ENCODE measurements at places on chromosomes 3 and 15. TPM values are rescaled to one million over a fixed set of nuclear protein-coding genes. Genes with fewer than 3 reads are reported as not detected.

CCR8 gene
- 1.2 TPM for total RNA-seq

- no peak overlapping the region for H3K27ac ChIP-seq
- no peak overlapping the region for H3K4me3 ChIP-seq
- no peak for DNase-seq
- H3K4me1 ChIP-seq = peaks cover 15% of the 10 kb centered on the region
- peaks cover 1% of the 10 kb centered on the region for H3K27me3 ChIP-seq
Observed at GRCh38 chr15:81011593-81011992, 10.9 kb downstream of the TLNRD1 start.

ATOSA gene
- 65.1 TPM for total RNA-seq

GRCh38 chr3:135771760-135772159, 193.8 kb upstream of the PPP2R3A start:
- H3K4me3 ChIP-seq = no peak overlapping the region
- no peaks in the 10 kb centered on the region for H3K4me1 ChIP-seq
- H3K27ac ChIP-seq = no peak overlapping the region
- H3K36me3 ChIP-seq = no peaks in the 10 kb centered on the region
- DNase-seq = no peak
- H3K27me3 ChIP-seq = no peaks in the 10 kb centered on the region

DNA sequence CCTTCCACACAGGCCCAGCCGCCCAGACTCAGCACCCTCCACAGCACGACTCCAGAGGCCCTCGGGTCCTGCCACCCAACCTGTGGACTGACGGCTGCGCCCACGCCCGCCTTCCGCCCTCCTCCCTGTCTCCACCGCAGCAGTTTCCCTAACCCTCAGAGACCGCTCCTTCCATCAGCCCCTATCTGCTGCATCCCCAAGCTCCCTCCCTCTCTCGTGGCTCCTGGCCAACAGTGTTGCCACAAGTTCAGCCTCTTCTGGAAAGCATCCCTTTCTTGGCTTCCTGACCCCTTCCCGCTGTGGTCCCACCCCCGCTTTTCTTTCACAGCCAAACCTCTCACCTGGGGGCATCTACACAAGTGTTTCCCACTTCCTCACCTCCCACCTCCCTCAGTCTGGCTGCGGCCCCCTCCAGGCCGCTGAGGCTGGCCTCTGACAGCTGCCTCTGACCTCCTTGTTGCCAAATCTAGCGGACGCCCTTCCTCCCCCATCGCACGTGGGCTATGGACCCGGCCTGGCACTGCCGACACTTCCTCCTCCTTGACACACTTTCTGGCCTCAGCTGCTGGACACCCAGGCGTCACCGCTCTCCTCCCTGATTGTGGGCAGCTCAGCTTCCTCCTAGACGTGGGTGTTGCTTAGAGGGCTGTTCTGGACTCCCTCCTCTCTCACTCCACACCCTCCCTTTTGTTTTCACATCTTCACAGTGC, 168.8 kb upstream of the TLE3 start:
- peaks cover 33% of the 10 kb centered on the region for H3K4me1 ChIP-seq

VPS13C gene
- 87.9 TPM for total RNA-seq

DNA sequence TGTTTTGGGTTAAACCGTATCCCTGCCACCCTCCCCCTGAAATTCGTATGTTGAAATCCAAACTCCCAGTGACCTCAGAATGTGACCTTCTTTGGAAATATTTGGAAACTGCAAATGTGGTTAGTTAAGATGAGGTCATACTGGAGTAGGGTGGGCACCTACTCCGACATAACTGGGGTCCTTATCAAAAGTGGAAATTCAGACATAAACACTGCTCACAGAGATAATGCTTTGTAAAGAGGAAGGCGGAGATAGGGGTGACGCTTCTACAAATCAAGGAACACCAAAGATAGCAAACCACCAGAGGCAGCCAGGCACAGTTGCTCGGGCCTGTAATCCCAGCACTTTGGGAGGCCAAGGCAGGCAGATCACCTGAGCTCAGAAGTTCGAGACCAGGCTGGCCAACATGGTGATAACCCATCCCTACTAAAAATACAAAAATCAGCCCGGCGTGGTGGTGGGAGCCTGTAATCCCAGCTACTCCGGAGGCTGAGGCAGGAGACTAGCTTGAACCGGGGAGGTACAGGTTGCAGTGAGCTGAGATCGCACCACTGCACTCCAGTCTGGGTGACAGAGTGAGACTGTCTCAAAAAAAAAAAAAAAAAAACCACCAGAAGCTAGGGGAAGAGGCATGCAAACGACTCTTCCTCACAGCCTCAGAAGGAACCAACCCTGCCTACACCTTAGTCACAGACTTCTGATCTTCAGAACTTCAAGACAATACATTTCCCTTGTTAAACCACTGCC, 51.1 kb upstream of the CHD2 start:
- peak overlapping the region; percentile 89 for H3K27ac ChIP-seq
- DNase-seq = peak; percentile 47
- H3K27me3 ChIP-seq = no peaks in the 10 kb centered on the region
- peak overlapping the region; percentile 51 for H3K4me3 ChIP-seq
- peaks cover 37% of the 10 kb centered on the region for H3K4me1 ChIP-seq

DNA sequence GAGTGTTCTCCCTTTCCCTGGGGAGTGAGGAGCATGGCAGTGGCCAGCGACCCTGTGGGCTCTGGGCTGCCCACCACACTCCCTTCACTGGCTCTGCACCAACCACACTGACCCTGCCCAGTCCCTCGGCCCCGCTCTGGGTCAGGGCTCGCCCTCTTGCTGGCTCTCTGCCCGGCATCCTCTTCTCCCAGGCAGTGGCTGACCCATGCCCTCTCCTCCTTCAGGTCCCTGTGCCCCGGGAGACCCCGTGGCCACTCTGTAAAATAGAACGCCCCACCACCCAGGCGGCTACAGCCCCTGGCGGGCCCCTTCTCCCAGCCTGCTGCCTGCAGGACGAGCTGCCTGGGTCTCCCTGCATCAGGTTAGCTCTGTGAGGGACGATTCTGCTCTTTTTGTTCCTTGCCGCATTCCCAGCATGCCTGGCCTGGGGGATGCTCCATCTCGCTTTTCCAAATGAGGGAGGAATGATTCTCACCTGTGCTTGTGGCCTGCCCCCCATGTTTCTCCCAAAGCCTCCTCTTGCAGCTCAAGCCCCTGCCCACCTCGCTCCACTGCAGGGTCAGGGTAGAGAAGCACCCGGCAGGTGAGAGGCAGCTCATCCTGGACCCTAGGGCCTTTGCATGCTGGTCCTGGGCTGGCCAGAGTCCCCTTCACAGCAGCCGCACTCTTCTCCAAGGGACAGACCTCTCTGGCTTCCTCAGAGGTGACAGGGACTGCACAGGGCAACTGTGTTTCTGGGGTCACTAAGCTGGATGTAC, 14.5 kb upstream of the CFAP100 start:
- H3K4me3 ChIP-seq = no peak overlapping the region
- H3K4me1 ChIP-seq = no peaks in the 10 kb centered on the region
- DNase-seq = no peak
- no peak overlapping the region for H3K27ac ChIP-seq
- H3K36me3 ChIP-seq = no peaks in the 10 kb centered on the region

GRCh38 chr15:50250760-50251394, 14.6 kb downstream of the HDC start:
- H3K4me1 ChIP-seq = peaks cover 43% of the 10 kb centered on the region
- no peak for DNase-seq
- no peaks in the 10 kb centered on the region for H3K27me3 ChIP-seq
- H3K4me3 ChIP-seq = no peak overlapping the region
- peaks cover 7% of the 10 kb centered on the region for H3K36me3 ChIP-seq

RAD54L2 gene
- total RNA-seq = 32.7 TPM

GRCh38 chr3:25663869-25664811, 567 bp downstream of the TOP2B start:
- H3K27ac ChIP-seq = peak overlapping the region; percentile 98
- H3K4me1 ChIP-seq = peaks cover 33% of the 10 kb centered on the region
- peaks cover 8% of the 10 kb centered on the region for H3K36me3 ChIP-seq
- peak; percentile 79 for DNase-seq

DNA sequence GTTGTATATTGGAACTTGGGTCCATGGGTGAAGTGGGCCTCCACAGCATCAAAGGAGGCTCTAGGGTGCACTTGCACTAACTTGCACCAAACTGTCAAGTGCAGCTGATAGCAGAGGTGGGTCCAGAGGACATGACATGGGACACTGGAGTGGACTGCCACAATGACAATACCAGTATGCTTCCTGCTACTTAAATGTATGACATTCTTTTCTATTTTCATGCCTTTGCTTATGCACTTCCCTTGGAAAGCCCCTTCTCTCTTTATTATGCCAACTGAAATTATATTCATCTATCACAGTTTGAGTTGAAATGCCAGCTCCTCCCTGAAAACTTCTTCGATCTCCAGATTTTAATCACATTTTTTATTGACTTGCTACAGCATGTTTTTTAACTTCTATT, 101.8 kb downstream of the CFAP20DC start:
- H3K36me3 ChIP-seq = no peaks in the 10 kb centered on the region
- H3K4me3 ChIP-seq = no peak overlapping the region
- no peak overlapping the region for H3K27ac ChIP-seq
- no peak for DNase-seq

DNA sequence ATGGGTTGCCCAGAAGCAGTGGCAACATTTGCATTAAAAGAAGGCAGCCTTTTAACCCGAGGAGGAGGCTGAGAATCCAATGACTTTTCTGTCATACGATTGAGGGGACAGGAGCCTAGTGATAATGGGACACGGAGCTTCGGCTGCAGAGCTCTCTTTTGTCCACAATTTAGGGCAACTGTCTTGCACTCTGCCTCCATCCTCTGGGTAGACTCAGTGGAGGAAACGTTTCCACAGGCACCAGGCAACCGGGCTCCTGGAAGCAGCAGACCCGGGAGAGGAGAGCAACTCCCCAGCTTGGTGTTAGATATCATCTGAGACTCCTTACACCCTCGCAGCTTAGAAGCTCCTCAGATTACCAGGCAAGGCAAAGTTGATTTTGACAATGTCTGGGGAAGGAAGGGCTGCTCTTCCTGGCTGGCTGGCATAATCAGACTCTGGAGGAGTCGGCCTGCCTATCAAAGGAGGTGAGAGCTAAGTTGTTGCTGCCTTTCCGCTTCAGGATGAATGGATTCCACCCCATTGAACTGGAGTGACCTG, 43.5 kb upstream of the RNU6-1 start:
- H3K27ac ChIP-seq = no peak overlapping the region
- H3K4me1 ChIP-seq = peaks cover 13% of the 10 kb centered on the region
- H3K36me3 ChIP-seq = no peaks in the 10 kb centered on the region
- H3K27me3 ChIP-seq = peaks cover 20% of the 10 kb centered on the region
- no peak overlapping the region for H3K4me3 ChIP-seq
- no peak for DNase-seq

KCNMB3 gene
- 1.9 TPM for total RNA-seq

RAB6B gene
- total RNA-seq = 0.39 TPM

SLC22A14 gene
- 0.22 TPM for total RNA-seq

- no peak overlapping the region for H3K27ac ChIP-seq
- DNase-seq = no peak
- H3K4me3 ChIP-seq = no peak overlapping the region
- peaks cover 1% of the 10 kb centered on the region for H3K36me3 ChIP-seq
- no peaks in the 10 kb centered on the region for H3K4me1 ChIP-seq
- no peaks in the 10 kb centered on the region for H3K27me3 ChIP-seq
Observed at GRCh38 chr3:177370246-177370822, 173.1 kb upstream of the TBL1XR1 start.

- peak; percentile 39 for DNase-seq
- H3K27ac ChIP-seq = peak overlapping the region; percentile 79
- peaks cover 2% of the 10 kb centered on the region for H3K36me3 ChIP-seq
- peaks cover 23% of the 10 kb centered on the region for H3K4me1 ChIP-seq
- no peaks in the 10 kb centered on the region for H3K27me3 ChIP-seq
Observed at GRCh38 chr3:15206662-15207576, 873 bp downstream of the CAPN7 start.

GRCh38 chr15:52139599-52140462, 27.3 kb upstream of the BCL2L10 start:
- no peak overlapping the region for H3K4me3 ChIP-seq
- peaks cover 15% of the 10 kb centered on the region for H3K4me1 ChIP-seq
- H3K27me3 ChIP-seq = no peaks in the 10 kb centered on the region

GRCh38 chr15:65050270-65050669, 5.1 kb downstream of the SLC51B start:
- no peak overlapping the region for H3K4me3 ChIP-seq
- no peaks in the 10 kb centered on the region for H3K36me3 ChIP-seq
- no peak overlapping the region for H3K27ac ChIP-seq
- peaks cover 16% of the 10 kb centered on the region for H3K4me1 ChIP-seq

DNA sequence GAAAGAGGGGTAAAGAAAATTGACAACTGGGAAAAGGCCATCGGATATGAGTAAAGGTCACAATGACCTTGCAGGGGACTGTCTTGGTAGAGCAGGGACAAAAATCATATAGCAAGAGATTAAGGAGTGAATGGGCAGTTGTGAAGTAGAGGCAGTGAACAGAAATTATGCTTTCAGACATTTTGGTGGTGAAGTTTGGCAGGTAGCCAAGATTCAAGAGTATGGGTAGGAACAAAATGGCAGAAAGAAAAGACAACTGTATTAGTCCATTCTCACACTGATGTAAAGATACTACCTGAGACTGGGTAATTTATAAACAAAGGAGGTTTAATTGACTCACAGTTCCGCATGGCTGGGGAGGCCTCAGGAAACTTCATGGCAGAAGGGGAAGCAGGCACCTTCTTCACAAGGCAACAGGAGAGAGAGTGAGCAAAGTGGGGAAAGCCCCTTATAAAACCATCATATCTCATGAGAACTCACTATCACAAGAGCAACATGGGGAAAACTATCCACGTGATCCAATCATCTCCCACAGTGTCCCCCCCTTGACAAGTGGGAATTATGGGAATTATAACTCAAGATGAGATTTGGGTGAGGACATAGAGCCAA, 84.0 kb downstream of the CGNL1 start:
- H3K36me3 ChIP-seq = no peaks in the 10 kb centered on the region
- H3K27ac ChIP-seq = no peak overlapping the region
- no peak overlapping the region for H3K4me3 ChIP-seq
- peaks cover 12% of the 10 kb centered on the region for H3K27me3 ChIP-seq
- no peaks in the 10 kb centered on the region for H3K4me1 ChIP-seq

GRCh38 chr3:31013843-31014242, 119.4 kb upstream of the GADL1 start:
- no peak overlapping the region for H3K4me3 ChIP-seq
- no peaks in the 10 kb centered on the region for H3K36me3 ChIP-seq
- peaks cover 3% of the 10 kb centered on the region for H3K4me1 ChIP-seq
- H3K27ac ChIP-seq = no peak overlapping the region
- DNase-seq = no peak

CLDN11 gene
- total RNA-seq = not detected

C2CD4B gene
- not detected for total RNA-seq

- no peak overlapping the region for H3K4me3 ChIP-seq
- H3K27ac ChIP-seq = no peak overlapping the region
- peaks cover 4% of the 10 kb centered on the region for H3K36me3 ChIP-seq
- DNase-seq = no peak
Observed at GRCh38 chr15:84591815-84592214, 9.0 kb upstream of the ZSCAN2 start.

DNA sequence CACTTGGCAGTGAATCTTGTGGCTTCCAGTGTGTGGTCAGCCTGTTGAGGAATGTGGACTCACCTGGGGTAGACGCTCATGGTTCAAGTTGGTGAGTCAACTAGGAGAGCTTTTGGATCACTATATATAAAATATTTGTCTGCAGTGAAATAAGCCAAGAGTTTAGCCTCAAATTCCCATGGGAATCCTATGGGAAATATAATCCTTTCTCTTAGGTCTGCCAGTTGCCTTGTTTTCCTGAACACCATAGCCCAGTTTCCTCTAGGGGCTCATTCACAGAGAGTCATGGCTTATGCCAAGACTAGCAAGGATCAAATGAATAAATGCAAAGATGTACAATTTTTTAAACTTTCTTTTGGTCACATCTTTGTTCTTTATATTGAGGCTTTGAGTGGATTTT, 100.1 kb upstream of the NPHP3 start:
- H3K36me3 ChIP-seq = no peaks in the 10 kb centered on the region
- DNase-seq = no peak
- no peaks in the 10 kb centered on the region for H3K4me1 ChIP-seq

All from activated naive CD8-positive, alpha-beta T cell treated with anti-CD3 and anti-CD28 coated beads, Interleukin-2, amount 10 ng/mL, durations not matched to agents 7 days and 5 days (primary cell).